ENCODE measurements at places on chromosomes 4 and X.

DNA sequence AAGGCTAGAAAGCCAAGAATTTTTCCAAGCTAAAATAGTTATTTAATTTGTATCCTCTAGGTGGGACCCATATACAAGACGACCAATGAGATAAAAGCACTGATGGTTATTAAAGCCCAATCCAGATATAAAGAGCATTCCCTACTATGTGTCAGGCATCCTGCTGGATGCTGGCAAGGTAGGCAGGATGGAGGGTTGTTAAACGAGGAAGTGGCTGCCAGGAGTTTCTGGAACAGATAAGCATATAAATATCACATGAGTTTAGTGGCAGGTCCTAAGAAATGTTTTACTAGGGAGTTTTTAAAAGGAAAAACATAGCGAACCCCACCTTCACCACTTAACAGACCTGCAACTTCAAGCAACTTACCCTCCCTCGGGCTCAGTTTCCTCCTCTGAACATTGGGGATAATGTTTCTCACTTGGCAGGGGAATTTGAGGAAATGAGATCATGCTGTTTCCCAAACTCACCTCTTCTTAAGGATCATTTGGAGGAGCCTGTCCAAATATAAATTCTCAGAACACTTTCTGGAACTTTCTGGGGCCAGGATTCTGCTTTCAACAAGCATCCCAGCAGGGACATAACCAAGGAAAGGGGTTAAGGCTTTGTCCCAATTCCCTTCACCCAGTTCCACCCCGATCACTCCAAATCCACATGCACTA lies 94.3 kb upstream of the LDB2 start:
- no peak for DNase-seq

GRCh38 chrX:13440176-13440575 lies 120.3 kb upstream of the ATXN3L start:
- no peak for DNase-seq

GRCh38 chr4:153375303-153375702 lies 30.8 kb downstream of the MND1 start:
- no peak for DNase-seq

- no peak for DNase-seq
These were observed 17.2 kb upstream of the ZNF718 start for GRCh38 chr4:107083-107443.

DNA sequence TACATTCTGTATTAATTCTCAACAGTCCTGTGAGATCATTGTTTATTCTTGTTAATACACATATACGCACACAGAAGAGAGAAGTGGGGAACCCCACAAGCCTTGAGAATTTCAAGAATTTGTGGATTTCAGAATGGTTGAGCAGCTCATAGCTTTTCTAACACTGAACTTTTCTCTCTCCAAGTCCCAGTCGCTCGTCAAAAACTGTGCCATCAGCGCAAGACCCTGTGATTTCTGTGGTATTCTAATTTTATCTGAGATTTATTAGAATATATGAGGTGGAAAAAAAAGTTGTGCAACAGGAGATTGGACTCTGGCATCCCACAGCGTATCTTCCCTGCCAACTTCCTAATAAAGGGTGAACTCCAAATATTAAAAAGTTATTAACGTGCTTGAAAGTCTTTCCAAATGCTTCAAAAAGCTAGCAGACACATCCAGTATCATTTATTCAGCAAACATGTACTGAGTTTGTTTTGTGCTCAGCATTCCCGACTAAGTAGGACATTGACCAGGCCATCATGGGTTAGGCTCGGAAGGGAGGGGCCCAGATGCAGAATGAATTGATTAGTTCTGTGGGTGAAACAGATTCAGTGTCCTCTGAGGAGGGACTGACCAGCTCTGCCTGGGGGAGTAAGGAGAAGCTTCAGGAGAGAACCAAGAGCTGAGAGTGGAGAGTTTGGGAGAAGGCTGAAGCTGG lies 165.6 kb downstream of the CBR4 start:
- no peak for DNase-seq

DNA sequence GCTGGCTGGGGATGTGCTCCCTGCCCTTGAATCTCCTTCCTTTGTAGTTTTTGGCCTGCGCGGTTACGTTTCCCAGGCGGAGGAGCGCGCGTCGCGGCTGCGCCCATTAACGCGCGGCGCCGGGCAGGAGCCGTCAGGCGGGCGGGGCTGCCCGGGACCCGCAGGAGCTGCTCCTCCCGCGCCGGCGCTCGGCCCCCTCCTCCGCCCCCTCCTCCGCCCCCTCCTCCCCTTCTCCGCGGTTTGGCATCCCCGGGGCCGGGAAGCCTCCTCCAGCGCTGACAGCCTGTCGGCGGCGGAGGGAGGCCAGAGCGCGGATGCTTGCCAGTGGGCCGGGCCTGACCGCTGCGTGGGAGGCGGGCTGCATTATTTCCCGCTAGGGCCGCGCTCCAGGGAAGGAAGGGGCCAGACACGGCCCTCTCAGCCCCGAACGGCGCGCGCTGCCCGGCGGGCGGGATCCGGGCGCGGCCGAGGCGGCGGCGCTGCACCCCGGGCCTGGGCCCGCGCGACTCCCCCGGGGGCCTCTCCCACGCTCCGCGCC lies at the start of gene DCLK2:
DCLK2 (plus strand) TSS at position 405 of the 538 bp plus-strand sequence. CDS start 583 bp downstream, outside the sequence.
- DNase-seq: no peak

DNA sequence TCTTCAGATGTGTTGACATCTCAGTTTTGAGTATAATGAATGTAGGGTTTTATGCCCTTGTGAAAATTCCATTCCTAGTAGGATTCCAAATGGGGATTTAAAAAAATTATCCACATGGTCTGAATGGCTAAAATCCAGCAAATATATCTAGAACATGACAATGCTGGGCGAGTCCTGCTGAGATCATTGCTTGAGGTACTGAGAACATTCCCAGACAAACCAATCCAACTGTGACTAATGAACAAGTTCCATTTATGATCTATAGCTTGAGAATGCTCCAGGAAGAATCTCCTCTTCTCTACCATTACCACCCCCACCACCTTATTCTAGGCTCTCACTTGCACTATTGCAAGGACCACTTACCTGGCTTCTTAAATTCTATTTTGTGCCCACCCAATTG lies 77.2 kb upstream of the IL1RAPL2 start:
- DNase-seq: no peak

GRCh38 chrX:66015152-66015831 lies 24.6 kb downstream of the VSIG4 start:
- no peak for DNase-seq

DNA sequence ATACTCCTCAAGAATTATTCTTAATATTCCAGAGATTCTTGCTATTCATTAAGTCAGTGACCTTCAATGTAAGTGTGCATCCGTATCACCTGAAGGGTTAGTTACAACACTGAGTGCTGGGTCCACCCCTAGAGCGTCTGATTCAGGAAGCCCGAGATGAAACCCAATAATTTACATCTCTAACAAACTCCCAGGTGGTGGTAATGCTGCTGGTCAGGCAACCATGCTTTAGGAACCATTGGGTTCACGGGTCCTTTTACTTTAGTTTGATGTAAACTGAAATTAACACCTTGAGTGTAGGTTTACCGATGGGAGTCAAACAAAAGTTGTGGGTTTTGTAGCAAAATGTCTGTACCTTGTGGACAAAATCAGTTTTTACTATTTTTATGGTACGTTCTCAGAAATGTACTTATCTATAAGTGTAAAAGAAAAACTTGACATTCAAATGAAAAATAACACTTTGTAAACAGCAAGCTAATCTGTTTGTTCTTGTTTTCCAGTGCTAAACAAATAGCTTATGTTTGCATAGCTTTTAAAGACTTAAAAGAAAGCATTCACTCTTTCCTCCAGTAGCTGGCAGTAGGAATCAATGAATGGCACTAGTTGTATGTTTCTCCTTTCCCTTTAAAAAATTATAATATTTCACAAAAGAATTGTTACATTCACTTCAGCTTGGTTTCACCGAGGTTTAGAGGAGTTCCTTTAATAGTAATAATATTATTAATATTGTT lies 32.7 kb downstream of the ACE2 start:
- no peak for DNase-seq

- no peak for DNase-seq
These were observed 458.1 kb downstream of the STIM2 start for GRCh38 chr4:27318740-27319139.

- DNase-seq: no peak
These were observed 369.2 kb upstream of the LCORL start for GRCh38 chr4:18390655-18391353.

DNA sequence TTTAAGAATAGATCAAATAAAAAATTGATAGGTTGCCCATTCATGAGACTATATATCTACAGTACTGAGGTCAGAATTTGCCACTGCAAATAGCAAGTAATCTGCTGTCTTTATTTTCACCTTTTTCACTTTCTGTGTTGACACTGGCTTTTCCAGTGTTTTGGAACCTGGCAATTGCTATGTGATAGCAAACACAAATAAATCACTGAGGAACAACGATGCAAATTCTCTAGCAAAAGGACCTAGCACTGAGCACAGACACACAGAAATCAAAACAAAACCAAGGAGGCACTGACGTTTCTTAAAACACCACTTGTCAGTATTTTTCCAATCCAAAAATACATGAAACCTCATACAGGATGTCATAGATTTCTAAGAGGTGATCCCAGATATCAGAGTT lies 210.7 kb downstream of the DHX15 start:
- no peak for DNase-seq

DNA sequence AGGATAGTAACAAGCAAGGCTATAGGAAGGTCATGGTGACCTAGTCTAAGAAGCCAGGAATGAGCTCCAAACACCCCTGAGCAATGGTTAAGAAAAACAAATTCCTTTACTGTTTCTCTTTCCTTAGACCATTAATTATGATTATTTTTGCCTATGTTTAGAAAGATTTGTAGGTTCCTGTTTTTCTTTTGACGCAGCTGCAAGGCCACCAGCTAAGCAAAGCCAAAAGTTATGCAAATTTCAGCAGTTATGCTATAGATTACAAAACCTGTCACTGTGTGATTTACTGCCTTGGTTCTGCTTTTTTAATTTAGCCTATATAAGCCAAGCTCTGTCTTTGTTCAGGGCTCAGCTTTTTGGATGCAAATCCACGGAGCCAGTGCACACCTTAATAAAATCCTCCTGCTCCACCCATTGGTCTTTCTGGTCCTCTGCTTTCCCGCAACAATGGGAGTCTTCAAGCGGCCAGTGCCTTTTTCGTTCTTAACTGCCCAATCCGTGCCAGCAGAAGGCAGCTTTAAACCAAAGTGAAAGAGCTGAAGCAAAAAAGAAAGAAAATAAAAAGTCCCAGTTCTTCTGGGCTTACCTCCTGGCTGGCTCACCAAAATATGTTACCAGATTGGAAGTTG lies 1.4 kb upstream of the CEP135 start:
- no peak for DNase-seq

DNA sequence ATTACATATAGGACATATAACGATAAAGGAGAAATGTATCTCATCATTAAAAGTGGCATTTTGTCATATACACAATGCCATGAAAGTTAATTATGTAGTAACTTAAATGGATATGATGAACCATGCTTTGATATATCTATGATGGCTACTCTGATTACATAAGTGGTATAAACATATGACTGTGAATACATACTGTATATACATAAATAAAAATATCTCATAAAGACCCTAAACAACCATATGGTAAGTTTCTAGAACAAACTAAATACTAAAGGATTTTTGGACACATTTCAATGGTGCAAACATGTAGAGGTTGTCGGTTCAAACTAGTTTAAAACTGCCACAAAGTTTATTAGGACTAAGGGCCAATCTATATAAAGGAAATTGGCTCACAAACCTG lies 849.6 kb upstream of the INTU start:
- DNase-seq: no peak

GRCh38 chr4:4791299-4792111 lies 68.0 kb upstream of the MSX1 start:
- no peak for DNase-seq

GRCh38 chrX:9488586-9488985 lies 23.7 kb downstream of the TBL1X start:
- DNase-seq: no peak

GRCh38 chr4:183714626-183715025 lies 55.5 kb downstream of the TRAPPC11 start:
- DNase-seq: no peak

DNA sequence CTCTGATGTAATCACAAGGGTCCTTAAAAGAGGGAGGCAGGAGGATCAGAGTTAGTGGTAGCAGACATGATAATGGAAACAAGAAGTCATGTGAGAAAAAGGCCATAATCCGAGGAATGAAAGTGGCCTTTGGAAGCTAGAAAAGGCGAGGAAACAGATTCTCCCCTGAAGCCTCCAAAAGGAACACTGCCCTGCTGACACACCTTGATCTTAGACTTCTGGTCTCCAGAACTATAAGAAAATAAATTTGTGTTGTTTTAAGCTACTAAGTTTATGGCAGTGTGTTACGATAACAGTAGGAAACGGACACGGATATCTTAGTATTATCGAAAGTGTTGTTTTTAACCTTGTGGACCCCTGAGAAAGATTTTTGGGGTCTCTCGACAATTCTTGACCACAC lies 24.4 kb downstream of the CLCN3 start:
- no peak for DNase-seq
